ENCODE measurements at places on chromosomes 1 and 21.

- no peak for DNase-seq
These were observed 87.6 kb upstream of the SELENON start for GRCh38 chr1:25712299-25712970.

- no peak for DNase-seq
These were observed 17.1 kb downstream of the ATP5PF start for GRCh38 chr21:25717491-25718147.

- DNase-seq = peak; percentile 44
These were observed 15.8 kb upstream of the TAS1R2 start for GRCh38 chr1:18875107-18875795.

- no peak for DNase-seq
These were observed 69.2 kb downstream of the SH3GLB1 start for GRCh38 chr1:86773341-86774288.

DNA sequence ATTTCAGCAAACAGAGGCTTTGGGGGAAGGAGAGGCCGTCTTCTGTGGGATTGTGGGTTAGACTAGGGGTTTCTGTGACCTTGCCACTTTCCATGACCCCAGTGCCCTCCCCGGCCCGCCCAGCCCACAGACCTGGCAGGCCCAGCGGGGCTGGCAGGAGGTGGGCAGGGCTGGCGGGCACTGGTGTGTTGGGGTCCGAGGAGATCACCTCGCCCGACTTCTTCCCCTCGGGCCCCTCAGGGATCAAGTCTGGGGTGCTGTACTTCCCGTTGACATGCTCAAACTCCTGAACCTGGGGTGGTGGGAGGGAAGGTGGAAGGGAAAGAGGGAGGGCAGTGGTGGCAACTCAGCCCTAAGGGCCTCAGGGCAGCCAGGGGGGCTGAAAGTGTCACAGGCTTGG lies 56.3 kb downstream of the CHD5 start:
- DNase-seq = no peak

DNA sequence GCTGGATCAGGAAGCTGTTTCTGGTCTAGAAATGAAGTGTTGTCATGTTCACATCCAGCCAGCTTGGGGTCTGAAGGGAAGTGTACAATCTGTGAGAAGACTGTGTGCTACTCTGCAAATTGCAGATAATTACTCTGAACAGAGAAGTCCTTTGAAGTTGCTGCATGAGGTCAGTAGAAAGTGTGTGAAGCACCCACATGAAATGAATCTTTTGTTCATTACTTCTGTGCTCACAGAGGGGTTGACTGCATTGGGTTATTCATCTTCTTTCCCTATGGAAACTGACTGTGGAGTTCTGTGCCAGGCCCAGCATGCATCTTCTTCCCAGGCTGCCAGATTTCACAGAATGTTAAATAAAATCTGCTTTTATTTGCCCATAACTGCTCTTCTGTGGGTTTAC lies 47.1 kb downstream of the CTH start:
- DNase-seq = no peak

GRCh38 chr1:104132382-104132973 lies 382.8 kb downstream of the AMY1C start:
- no peak for DNase-seq

DNA sequence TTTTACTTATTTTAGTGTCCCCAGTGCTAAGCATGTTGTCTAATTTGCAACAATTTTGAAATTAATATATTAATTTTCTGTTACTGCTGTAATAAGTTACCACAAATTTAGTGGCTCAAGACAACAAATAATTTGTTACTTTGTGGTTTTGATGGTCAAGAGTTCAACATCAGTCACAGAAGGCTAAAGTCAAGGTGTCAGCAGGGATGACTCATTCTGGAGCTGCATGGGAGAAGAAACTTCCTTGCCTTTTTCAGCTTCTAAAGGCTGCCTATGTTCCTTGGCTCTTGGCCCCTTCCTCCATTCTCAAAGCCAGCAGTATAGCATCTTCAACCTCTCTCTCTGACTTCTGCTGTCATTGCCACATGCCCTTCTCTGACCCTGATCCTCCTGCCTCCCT lies 271.8 kb downstream of the HLX start:
- no peak for DNase-seq

- DNase-seq = no peak
These were observed 402.4 kb downstream of the USH2A start for GRCh38 chr1:216020743-216021345.

GRCh38 chr1:78672428-78672827 lies 22.8 kb downstream of the IFI44 start:
- no peak for DNase-seq

GRCh38 chr1:9590201-9590600 lies 1.5 kb downstream of the TMEM201 start:
- DNase-seq = no peak

DNA sequence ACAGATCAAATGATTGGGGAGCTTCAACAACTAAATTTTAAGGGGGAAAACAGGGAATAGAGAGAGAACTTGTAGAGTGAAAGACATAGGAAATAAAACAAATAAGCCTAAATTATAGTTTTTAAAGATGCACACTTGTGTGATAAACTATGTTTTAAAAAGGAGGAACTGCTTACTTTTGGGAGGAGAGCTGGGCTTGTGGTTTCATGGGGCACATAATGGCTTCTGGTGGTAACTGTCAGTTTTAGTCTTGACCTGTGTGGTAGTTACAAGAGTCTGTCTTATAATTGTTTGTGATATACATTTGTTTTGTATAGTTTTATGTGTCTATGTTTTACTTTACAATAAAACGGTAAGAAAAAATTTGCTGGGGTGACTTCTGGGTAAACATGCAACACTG lies 165.3 kb downstream of the COL24A1 start:
- DNase-seq = no peak

GRCh38 chr1:51963592-51964308 lies 26.8 kb downstream of the RAB3B start:
- no peak for DNase-seq

- DNase-seq = no peak
These were observed 5.4 kb downstream of the PAX7 start for GRCh38 chr1:18635891-18636595.

GRCh38 chr1:22625262-22625925 lies 11.0 kb upstream of the C1QA start:
- no peak for DNase-seq

- DNase-seq = no peak
These were observed 15.6 kb downstream of the BATF3 start for GRCh38 chr1:212684076-212684475.

GRCh38 chr1:16144325-16145029 lies 11.4 kb downstream of the EPHA2 start:
- no peak for DNase-seq

- DNase-seq = no peak
These were observed 131.8 kb upstream of the PKN2 start for GRCh38 chr1:88552226-88552625.

- no peak for DNase-seq
These were observed 13.8 kb downstream of the UBASH3A start for GRCh38 chr21:42417533-42417932.

GRCh38 chr1:232247669-232248068 lies 382.3 kb downstream of the SIPA1L2 start:
- DNase-seq = no peak

- no peak for DNase-seq
These were observed 26.6 kb downstream of the C8B start for GRCh38 chr1:56939209-56939608.

- no peak for DNase-seq
These were observed 19.5 kb downstream of the GART start for GRCh38 chr21:33522297-33522952.

GRCh38 chr21:33396436-33396835 lies 6.8 kb upstream of the IFNGR2 start:
- DNase-seq = no peak

DNA sequence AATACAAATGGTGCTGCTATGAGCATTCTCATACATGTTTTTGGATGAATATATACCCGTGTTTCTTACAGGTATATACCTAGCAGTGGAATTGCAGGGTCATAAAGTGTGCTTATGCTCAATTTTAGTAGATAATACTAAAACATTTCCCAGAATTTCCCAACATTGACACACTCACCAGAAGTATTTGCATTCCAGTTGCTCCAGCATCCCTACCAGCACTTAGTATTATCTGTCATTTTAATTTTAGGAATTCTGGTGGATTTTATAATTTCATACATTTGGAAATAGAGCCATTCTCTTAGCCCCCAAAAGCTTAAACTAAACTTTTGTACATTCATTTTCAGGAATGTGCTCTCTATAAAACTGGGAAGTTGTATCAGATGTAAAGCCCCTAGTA lies 67.4 kb upstream of the ZNF326 start:
- no peak for DNase-seq

GRCh38 chr1:108043707-108044106 lies 78.7 kb upstream of the VAV3 start:
- DNase-seq = no peak

DNA sequence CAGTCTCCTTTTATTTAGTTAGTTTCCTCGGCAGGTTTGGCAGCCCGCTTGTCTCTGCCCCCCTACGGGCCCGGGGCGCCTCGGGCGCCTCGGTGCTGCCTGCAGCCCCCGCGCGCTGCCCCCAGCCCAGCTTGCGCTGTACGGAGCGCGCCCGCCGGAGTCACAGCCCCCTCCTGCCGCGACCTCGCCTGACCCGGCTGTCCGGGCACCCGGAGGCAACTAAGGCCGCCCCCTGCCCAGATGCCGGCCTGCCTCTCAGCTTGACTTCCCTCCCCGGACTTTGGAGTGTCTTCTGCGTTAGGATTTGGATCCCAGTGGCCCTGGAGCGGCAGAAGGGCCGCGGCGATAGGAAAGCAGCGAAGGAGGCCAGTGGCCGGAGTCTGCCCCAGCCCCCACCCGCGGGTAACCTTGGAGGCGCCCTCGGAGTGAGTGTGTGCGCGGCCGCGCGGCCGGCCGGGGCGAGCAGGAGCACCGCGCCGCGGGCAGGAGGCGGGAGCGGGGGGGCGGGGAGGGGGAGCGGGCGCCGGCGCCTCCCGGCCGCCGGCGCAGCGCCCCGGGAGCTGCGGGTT lies 7.6 kb downstream of the CDKN2C start:
- DNase-seq = no peak

GRCh38 chr1:8970870-8971337 lies 25.2 kb downstream of the CA6 start:
- no peak for DNase-seq

GRCh38 chr1:231584117-231584516 lies 42.5 kb upstream of the DISC1 start:
- DNase-seq = no peak

GRCh38 chr1:12760256-12760795 lies 13.2 kb upstream of the PRAMEF12 start:
- no peak for DNase-seq

GRCh38 chr1:193103759-193104501 lies 1.3 kb downstream of the GLRX2 start:
- no peak for DNase-seq

DNA sequence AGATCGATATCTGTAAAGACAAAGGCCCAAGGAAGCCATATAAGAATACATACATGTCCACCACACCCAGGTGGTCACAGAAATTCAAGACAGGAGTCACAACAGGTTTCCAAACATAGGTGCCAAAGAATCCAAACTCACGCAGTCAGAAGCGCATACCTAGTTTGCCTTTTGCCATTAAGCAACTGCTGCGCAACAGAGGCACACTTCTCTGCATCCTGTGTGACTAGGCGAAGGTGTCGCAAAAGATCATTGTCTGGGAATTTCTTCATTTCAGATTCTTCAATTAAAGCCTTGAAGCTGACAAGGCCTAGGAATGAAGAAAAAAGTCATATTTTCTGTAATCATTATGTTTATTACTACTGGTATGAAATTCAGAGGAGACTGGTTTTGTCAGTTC lies 32.2 kb upstream of the SYT2 start:
- no peak for DNase-seq

DNA sequence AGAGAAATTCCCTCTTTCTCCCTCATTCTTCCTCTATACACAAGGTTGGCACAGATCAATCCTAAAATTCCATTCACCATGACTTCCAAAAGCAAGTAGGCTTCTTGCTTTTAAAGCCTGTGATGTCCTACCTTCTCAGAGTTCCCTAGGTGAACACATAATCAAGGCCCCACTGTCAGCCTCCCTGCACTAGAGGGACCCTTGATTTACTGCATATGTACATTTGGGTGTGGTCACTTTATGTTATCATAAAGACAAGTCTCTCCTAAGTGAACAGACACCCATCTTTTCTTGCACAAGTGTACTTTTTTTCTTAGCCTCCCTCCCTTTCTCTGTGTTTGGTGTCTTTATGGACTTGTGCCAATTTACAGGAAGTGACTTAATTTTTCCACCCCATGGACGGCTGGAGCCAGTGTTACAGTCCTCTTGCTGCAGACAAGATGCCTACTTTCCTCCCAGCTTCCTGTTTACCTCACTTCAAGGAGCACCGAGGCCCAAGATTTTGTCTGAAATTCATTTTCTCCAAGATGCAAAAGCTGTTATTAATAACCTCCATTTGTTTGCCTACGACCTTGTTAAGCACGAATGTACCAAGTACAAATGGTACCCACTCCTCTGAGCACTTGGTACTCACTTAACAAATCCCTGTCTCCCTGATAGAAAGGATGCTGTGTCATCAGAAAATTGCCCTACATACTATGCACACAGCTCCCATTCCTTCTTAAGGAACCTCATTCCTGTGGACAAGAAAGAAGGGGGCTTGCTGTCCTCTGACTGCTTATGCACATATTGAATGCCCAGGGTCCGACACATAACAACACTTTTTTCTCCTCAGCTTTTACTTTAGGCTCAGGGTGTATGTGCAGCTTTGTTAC lies 82.8 kb upstream of the SLC44A3 start:
- no peak for DNase-seq

DNA sequence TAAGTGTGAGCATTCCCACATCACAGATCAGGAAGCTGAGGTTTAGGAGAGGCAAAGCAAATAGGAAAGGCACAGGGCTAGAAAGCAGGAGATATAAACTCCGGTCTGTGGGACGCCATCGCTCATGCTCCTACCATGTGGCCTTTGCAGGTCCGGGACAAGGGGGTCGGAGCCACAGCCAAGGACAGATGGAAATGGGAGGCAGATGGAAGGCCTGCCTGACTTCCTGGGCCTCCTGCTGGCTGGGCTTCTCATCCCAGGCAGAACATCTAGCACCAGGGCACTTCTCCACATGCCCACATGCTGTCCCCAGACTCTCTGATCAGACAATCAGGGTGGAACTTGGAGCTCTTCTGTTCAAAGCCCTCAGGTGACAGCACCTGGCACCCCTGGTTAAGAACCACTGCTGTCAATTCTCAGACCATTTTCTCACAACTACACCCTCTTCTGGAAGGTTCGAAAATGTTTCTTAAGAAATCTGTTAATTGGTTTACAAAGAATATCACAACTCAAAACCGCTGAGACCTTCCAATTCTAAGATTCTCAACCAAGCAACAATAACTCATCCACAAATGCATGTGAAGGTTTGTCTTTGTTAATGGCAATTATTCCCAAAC lies 173.3 kb upstream of the EDN2 start:
- DNase-seq = no peak

DNA sequence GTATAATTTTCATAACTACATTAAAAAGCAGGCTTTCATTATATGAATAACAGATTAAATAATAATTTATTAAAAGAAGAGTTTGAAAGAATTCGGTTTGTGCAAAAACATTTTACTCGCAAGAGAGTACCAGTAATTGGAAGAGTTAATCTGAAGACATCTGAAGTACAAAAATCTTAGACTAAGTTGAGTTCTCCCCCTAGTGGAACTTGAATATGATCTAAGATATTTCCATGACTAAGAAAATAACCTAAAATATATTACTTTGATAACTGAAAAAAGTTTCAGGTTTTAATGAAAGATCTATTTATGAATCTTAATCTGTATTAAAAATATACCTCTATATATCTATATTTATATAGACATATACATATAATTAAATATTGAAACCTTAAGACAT lies 112.5 kb upstream of the GFI1 start:
- no peak for DNase-seq
